ENCODE measurements at places on chromosomes 16 and 17. TPM values are rescaled to one million over a fixed set of nuclear protein-coding genes. Genes with fewer than 3 reads are reported as not detected.
A peak's percentile ranks its signal among the peaks of the same experiment; 100 is the strongest.

The SSTR5 gene
- total RNA-seq = not detected

The ZNF23 gene
- total RNA-seq = 13.7 TPM

The KRT31 gene
- not detected for total RNA-seq

The GAS7 gene
- not detected for total RNA-seq

- DNase-seq = no peak
These were observed 3.5 kb downstream of the RBFOX1 start for GRCh38 chr16:7335991-7336634.

DNA sequence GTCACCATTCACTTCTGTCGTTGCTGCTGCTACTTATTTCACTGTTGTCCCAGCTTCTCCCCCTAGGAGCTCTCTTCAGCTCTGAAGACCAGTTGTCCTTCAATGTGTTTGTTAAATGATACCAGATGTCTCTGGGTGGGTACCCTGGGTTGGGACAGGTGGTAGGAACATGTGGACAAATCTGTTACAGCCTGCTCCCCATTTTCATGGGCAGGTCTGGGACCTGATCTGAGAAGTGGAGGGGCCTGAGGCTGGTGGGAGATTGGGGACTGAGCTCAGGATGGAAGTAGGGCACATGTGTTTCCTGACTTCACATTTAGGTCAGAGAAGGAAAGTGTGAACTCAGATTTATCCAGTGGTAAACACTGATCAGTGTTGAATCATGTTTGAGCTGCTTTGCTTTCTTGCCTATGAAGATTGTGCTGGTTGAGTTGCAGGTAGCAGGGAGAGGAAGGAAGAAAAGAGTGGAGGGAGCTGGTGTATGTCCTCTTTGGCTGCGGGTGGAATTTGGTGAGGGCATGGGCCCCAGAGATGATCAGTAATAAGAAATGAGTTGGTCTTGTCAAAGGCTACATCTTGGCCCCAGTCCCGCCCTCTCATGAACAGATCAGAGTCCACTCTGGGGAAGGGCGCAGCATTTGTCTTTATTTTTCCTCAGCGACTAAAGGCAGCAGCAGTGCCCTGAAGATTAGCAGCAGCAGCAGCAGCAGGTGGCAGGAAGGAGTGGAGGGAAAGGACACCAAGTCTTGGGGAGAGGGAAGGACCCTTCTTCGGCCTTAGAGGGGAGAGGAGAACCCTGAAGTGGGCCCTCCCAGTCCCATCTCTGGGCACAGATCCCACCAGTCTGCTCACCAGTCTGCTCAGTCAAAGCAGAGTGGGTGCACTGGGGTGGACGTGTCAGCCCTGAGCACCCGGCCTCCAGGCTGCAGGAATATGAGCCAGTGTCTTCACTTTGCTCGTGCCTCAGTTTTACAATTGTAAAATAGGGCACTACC lies 6.1 kb upstream of the EFTUD2 start:
- no peak for DNase-seq

DNA sequence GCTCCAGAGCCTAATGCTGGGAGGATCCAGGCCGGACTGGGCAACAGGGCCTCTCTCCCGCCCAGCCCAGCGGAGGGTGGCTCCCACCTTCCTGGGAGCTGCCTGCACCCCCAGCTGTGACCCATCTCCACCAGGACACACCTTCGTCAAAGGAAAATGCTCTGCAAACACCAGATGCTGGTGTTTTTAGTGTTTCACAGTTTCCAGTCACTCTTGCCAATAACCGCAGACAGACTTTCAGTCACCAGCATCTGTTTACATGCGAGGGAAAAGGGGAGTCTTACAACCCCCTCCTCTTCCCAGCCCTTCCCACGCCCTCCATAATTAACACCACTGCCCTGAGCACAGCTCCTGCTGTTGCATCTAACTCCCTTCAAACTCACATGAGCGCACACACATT lies 25.3 kb downstream of the KLHDC4 start:
- DNase-seq = no peak

DNA sequence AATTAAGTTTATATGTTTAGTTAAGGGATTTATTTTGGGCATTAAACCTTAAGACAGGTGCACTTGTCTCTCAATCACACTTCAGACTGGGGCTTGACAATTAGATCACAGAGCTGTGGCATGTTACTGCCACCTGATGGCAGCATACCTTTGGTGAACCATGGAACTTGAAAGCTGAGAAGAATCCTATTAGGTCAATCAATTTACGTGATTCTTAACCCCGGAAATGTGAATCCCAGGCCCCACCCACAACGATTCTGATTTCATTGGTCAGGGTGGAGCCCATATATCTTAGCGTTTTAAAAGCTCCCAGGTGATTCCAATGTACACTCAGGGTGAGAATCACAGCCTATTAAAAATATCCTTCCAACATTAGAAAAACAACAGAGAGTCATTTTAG lies 91.0 kb downstream of the GSG1L start:
- DNase-seq = peak; percentile 63

DNA sequence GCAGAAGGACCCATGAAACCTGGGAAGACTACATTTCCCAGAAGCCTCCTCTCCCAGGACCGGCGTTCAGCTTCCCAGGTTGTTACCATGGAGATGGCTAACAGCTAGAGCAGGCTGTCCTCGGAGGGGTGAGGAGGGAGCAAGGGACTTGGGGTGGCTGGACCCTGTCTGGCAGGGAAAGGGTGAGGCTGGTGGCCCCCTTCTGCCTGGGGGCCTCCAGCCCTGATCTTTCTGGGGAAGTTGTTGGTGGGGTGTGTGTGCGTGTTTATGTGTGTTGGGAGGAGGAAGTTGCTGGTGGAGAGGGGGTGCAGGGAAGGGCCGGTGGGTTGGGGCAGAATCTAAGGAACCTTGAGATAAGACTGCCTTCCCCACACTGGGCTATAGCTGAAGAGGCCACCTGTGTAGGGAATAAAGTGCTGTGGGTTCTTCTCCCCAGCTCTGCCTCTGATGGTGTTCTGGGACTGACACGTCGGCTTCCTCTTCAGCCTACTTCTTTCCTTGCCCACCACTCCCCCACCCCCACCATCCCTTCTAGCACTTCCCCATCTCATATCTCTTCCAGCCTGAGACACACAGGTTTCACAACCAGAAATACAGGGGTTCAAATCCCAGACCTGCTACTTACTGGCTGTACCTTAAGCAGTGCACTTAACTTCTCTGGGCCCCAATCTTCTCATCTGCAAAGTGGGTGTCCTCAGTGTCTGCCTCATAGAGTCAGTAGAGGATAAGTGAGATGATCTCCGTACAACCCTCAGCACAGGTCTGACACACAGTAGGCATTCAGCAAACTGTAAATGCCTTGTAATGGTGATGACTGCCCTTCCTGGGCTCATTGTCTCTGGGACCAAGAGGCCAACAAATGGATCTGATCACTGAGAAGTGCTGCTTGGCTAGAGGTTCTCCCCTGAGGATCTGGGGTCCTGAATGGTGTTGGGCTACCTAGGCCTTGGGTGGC lies at the start of gene DRC7:
DRC7 (plus strand) TSS at position 82 of the 955 bp plus-strand sequence. CDS start 3,144 bp downstream, outside the sequence.
- peak; percentile 46 for DNase-seq

DNA sequence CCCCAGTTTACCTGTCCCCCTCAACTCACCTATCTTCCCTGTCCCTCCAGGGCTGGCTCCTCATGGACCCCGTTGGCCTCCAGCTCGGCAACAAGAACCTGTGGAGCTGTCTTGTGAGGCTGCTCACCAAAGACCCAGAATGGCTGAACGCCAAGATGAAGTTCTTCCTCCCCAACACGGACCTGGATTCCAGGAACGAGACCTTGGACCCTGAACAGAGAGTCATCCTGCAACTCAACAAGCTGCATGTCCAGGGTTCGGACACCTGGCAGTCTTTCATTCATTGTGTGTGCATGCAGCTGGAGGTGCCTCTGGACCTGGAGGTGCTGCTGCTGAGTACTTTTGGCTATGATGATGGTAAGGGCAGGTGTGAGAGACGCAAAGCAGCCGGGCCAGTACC lies 31.3 kb downstream of the NLRC5 start:
- DNase-seq = no peak

DNA sequence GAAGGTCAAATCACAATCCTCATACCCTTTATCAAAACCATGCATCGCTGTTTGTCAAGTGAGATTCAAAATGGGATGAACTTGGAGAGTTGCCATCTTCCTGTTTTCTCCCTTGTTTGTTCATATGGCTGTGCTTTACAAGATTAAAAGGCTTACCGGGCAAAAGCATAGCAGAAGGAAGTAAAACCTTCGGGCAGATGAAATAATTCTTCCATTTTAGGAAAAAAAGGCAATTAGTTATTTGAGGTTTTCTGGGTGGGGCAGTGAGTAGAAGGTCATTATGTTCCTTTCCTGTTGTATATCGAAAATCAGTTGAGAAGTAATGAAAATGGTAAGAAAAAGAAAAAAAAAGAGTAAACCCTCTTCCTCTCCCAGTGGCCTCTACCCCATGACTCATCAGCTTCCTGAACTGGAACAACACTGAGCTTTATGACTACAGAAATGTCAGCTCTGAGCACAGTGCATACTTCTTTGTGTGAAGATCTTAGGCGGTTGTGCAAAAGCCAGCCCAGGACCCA lies 369.2 kb downstream of the CDH13 start:
- DNase-seq = peak; percentile 78

GRCh38 chr17:6912110-6913051 lies 80.9 kb upstream of the TEKT1 start:
- DNase-seq = no peak

DNA sequence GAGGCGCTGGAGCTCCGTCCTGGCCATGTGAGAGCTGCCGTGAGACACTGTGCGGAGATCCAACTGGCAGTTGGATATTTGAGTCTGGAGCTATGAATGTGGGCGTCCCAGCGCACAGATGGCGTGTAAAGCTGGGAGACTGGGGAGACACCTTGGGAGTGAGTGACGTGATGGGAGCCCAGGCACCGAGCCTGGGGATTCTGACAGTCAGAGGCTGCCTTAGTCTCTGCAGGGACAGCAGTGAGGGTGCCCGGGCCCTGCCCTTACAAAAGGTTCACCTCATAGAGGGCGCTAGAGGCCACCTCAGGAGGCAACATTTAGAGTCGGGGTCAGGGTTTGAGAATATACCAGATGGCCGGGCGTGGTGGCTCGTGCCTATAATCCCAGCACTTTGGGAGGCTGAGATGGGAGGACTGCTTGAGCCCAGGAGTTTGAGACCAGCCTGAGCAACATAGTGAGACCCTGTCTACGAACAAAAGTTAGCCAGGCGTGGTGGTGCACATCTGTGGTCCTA lies 194.1 kb upstream of the GSE1 start:
- no peak for DNase-seq

DNA sequence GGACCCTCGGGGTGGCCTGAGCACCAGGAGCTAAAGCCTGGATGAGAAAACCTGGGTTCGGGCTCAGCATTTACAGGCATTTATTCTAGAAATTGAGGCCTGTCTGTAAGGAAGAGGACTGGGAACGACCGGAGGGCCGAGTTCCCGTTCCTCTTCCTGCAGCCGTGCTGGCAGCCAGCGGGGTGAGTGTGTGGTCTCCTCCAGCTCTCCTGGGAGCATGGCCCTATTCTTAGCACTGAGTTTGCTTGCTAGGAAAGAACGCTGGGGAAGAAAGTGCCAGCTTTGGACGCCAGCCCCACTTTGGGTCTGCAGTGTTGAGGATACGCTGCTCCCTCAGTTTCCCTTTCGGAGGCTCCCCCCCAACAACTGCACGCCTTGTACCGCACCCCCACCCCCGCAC lies 49.6 kb downstream of the MGAT5B start:
- DNase-seq = no peak

DNA sequence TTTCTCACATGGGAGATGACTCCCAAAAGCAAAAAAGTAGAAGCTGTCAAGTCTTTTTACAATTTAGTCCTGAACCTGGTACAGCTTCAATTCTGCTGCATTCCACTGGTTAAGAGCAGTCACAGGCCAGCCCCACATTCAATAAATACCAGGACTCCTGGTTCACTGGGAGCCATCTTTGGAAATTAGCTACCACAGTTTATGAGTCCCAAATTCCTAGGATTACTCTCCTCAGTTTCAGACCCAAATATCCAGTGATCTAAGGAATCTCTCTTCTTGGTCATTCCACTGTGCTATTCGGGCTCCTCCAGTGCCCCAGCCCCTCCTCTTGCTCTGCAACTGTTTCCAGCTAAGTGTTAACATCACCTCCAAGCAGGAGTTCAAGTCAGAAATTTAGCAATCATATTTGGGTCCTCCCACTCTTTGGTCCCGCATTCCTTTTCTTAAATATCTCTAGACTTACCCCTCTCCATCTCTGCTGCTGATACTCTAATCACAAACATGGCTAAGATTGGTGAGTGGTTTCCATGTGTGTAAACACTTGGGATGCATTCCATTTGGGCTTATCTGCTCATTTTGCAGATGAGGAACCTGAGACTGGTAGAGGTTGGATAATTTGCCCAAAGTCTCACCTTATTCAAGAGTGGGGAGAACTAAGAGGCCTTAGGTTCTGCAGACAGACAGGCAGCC lies 9.6 kb upstream of the WIPF2 start:
- DNase-seq = no peak

GRCh38 chr16:87681981-87682570 lies 79.8 kb downstream of the JPH3 start:
- peak; percentile 27 for DNase-seq

DNA sequence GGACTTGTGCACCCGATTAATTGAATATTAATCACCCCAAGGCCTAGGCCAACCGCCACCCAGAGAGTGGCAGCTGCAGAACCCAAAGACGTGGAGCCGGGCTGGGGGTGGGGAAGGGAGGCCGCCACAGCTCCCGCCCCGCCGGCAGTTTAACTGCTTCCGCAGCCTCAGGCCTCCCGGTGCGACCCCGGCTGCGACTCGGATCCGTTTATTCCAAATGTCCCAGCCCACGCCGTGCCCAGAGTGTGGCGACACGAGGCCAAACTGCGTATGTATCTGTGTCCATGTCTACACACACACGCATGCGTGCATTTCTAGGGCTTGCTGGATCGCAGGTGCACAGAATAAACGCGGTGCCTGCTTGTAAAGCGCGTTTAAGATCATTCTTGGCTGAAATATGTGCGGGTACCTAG lies 802 bp upstream of the TOB1 start:
- no peak for DNase-seq

- DNase-seq = peak; percentile 63
These were observed 86.0 kb upstream of the LHX1 start for GRCh38 chr17:36851250-36851649.

DNA sequence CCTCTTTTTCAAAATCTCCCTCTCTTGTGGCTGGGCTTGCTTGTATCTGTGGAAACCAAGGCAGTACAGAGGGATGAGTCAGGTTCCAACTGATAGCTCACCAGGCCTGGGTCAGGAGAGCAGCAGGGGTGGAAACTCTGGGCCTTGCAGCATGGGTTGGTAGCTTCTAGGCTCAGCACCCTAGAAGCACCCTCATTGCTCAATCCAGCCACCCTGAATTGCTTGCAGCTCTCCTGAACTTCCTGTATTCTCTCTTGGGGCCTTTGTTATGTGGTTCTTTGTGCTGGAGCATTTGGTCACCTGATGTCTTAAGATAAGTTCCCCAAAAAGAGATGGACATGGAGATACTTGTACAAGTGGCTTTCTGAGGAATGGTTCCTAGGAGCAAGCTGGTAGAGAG lies 169.4 kb downstream of the IRX5 start:
- no peak for DNase-seq

GRCh38 chr16:16086653-16087446 lies 136.4 kb downstream of the ABCC6 start:
- no peak for DNase-seq

GRCh38 chr17:65470783-65471182 lies 90.7 kb downstream of the AXIN2 start:
- no peak for DNase-seq

Data from MCF 10A (cell line).